Activated B cell treated with CpG ODN at 0.5 μM for 24 hours (primary cell): ENCODE measurements at places on chromosomes 12 and 14. TPM values are rescaled to one million over a fixed set of nuclear protein-coding genes. Genes with fewer than 3 reads are reported as not detected.
A peak's percentile ranks its signal among the peaks of the same experiment; 100 is the strongest.

DNA sequence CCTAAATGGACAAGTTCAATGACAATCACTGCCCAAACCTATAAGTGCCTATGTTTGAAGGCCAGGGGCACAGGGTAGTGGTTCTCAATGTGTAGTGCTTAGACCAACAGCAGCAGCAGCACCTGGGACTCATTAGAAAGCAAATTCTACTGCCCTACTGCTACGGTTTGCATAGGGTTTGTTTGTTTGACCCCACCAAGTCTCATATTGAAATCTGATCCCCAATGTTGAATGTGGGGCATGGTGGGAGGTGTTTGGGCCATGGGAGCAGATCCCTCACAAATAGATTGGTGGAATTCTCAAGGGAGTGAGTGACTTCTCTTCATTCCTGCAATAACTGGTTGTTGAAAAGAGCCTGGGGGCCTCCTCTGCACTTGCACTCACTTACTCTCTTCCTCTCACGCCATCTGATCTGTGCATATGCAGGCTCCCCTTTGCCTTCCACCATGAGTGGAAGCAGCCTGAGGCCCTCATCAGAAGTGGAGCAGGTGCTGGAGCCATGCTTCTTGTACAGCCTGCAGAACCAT, 39.5 kb downstream of the PPM1H start:
- H3K36me3 ChIP-seq, result no peaks in the 10 kb centered on the region
- H3K4me1 ChIP-seq, result no peaks in the 10 kb centered on the region
- no peak overlapping the region for H3K27ac ChIP-seq
- H3K4me3 ChIP-seq, result no peak overlapping the region
- no peak for DNase-seq
- no peaks in the 10 kb centered on the region for H3K27me3 ChIP-seq

The TMEM30B gene
- total RNA-seq, result not detected in 2 replicates

GRCh38 chr12:47134005-47134404, 54.2 kb upstream of the AMIGO2 start:
- H3K4me3 ChIP-seq, result no peak overlapping the region
- H3K36me3 ChIP-seq, result peaks cover 9% of the 10 kb centered on the region
- H3K27ac ChIP-seq, result no peak overlapping the region
- no peaks in the 10 kb centered on the region for H3K27me3 ChIP-seq
- H3K4me1 ChIP-seq, result peaks cover 16% of the 10 kb centered on the region
- DNase-seq, result no peak

- no peak overlapping the region for H3K27ac ChIP-seq
- H3K27me3 ChIP-seq, result no peaks in the 10 kb centered on the region
- H3K36me3 ChIP-seq, result no peaks in the 10 kb centered on the region
- no peaks in the 10 kb centered on the region for H3K4me1 ChIP-seq
These were observed 19.7 kb upstream of the NR1H4 start for GRCh38 chr12:100453951-100454350.

- H3K27ac ChIP-seq, result no peak overlapping the region
- H3K4me1 ChIP-seq, result peaks cover 32% of the 10 kb centered on the region
- H3K27me3 ChIP-seq, result no peaks in the 10 kb centered on the region
- H3K36me3 ChIP-seq, result peaks cover 16% of the 10 kb centered on the region
- no peak for DNase-seq
These were observed 6.9 kb downstream of the GALNT4 start for GRCh38 chr12:89517720-89518119.

GRCh38 chr14:75487155-75487671, 35.1 kb upstream of the BATF start:
- peaks cover 22% of the 10 kb centered on the region for H3K4me1 ChIP-seq
- H3K27ac ChIP-seq, result peak overlapping the region; percentile 42
- no peak for DNase-seq
- H3K27me3 ChIP-seq, result no peaks in the 10 kb centered on the region
- no peaks in the 10 kb centered on the region for H3K36me3 ChIP-seq

The ING4 gene
- 31.6 and 39.2 TPM in 2 replicates for total RNA-seq

The DIABLO gene
- total RNA-seq, result 39.8 and 51.3 TPM in 2 replicates

The PKP2 gene
- not detected in 2 replicates for total RNA-seq

GRCh38 chr12:69442894-69443293, 27.3 kb upstream of the FRS2 start:
- H3K4me3 ChIP-seq, result no peak overlapping the region
- DNase-seq, result no peak
- H3K4me1 ChIP-seq, result no peaks in the 10 kb centered on the region
- H3K27ac ChIP-seq, result no peak overlapping the region
- no peaks in the 10 kb centered on the region for H3K27me3 ChIP-seq

- peak; percentile 92 for DNase-seq
- H3K27me3 ChIP-seq, result peaks cover 2% of the 10 kb centered on the region
- peaks cover 34% of the 10 kb centered on the region for H3K4me1 ChIP-seq
- H3K36me3 ChIP-seq, result peaks cover 15% of the 10 kb centered on the region
- peak within 1 kb of the TSS; percentile 91 for H3K27ac ChIP-seq
These were observed at the start of gene BLOC1S1 for GRCh38 chr12:55715833-55716581. TSS of gene BLOC1S1 (plus strand) at chr12:55716046. CDS start at chr12:55716052, 6 bp downstream.

DNA sequence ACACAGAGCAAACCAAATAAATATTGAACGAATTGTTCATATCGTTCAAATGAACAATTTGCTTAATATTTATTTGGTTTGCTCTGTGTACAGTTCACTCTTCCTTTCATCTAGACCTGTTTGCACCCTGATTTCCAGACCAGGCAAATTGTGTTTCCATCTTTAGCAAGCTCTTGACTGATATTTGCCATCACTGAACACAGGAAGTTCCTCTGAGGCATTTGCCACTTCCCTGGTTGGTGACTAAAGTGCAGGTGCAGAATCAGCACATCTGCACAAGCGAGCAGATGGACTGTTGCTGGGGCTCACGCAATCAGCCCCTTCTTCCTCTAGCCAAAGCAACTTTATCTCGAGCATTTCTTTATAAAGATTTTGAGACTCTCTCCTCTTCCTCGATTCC, 112.9 kb downstream of the DAAM1 start:
- H3K4me3 ChIP-seq, result peak overlapping the region; percentile 45
- no peak for DNase-seq
- no peaks in the 10 kb centered on the region for H3K27me3 ChIP-seq
- H3K36me3 ChIP-seq, result no peaks in the 10 kb centered on the region

The LALBA gene
- total RNA-seq, result not detected in 2 replicates

The RTL1 gene
- not detected in 2 replicates for total RNA-seq

The GRIN2B gene
- total RNA-seq, result under 0.01 TPM in 1 of 2 replicates, not detected in the other

DNA sequence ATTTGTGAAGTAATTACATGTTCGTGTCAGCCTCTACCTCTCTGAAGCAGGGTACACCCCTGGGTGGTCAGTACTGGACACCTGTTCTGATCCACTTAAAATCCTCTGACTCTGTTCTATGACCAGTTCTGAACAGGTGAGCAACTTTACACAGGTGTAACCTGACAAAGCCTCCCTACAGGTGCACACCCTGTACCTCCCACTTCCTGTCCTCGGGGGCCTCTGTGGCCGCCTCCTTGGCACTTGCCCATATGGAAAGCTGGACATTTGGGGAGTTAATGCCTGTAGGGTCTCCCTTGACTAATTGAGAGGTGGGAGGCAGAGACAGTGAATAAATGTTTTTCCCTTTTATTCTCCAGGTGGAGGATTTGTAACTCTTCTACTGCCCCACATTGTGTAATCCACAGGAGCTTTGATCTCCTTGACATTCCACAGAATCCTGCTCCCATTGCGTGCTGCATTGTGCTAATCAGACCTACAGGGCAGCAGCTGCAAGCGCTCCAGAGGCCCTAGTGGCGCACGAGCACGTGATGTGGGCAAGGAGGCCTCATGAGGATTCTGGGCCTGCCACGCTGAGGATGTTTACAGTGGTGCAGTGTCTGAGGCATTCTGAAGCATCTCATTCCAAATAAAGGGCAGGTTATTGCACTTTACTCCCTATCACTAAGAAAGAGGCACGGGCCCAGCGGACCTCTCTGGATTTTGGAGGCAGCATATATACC, 45.8 kb upstream of the BATF start:
- no peak overlapping the region for H3K4me3 ChIP-seq
- H3K4me1 ChIP-seq, result peaks cover 34% of the 10 kb centered on the region
- H3K27ac ChIP-seq, result peak overlapping the region; percentile 24
- H3K27me3 ChIP-seq, result no peaks in the 10 kb centered on the region

The KRT6C gene
- total RNA-seq, result not detected in 2 replicates

DNA sequence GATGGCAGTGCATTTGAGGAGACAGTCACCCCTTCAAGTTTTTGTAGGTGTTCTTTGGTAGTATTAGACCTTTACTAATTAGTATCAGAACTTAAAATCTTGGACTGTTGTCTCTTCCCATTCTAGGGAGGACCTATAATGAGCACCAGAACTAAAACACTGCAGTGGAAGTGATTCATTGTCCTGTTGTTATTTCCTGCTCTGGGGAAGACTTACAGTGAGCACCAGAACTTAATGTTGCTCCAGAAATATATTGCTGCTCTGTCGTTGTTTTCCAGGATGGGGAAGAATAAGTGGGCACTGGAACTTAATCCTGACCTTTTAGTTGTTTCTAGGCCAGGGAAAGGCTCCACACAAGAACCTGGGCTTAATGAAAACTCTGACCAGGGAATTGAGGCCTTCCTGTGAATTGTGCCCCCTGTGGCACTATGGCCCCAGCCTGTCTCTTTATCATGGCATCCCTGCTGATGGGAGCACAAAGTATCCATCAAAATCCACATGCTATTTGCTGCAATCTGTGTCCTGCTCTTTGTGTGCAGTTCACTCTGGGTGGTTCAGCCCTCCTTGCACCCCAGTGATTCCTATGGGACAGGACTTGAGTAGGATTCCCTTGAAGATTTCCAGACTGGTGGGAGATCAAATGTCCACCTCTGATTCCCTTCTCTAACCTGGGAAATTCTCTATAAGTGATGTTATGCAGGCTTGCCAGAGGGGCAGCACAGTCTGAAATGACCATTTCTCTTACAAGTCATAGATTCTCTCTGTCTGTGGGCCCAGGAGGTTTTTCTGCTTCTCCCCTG, 175.8 kb downstream of the PAWR start:
- no peak overlapping the region for H3K4me3 ChIP-seq
- H3K27ac ChIP-seq, result no peak overlapping the region
- DNase-seq, result no peak
- H3K4me1 ChIP-seq, result no peaks in the 10 kb centered on the region
- no peaks in the 10 kb centered on the region for H3K27me3 ChIP-seq
- peaks cover 2% of the 10 kb centered on the region for H3K36me3 ChIP-seq

GRCh38 chr14:67881225-67881624, 61.6 kb downstream of the RAD51B start:
- no peak overlapping the region for H3K27ac ChIP-seq
- no peak overlapping the region for H3K4me3 ChIP-seq
- no peaks in the 10 kb centered on the region for H3K27me3 ChIP-seq
- no peak for DNase-seq
- peaks cover 1% of the 10 kb centered on the region for H3K36me3 ChIP-seq
- H3K4me1 ChIP-seq, result peaks cover 4% of the 10 kb centered on the region

DNA sequence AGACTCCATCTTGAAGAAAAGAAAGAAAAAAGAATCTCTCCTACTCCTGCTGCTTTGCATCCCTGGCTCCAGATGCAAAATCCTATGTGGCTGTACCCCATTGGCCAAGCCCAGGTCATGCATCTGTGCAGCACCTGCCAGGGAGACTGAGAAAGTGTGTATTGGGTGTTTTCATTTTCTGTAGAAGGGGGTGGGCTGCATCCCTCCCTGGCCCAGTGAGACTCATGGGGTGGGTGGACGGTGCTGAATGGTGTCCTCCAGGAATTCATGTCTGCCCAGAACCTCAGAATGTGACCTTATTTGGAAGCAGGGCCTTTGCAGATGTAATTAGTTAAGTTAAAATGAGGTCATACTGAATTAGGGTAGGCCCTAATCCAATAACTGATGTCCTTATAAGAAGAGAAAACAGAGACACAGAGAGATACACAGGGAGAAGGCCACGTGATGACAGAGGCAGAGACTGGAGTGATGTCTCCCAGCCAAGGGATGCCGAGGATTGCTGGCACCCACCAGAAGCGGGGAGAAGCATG, 23.2 kb downstream of the MOAP1 start:
- no peaks in the 10 kb centered on the region for H3K4me1 ChIP-seq
- H3K4me3 ChIP-seq, result no peak overlapping the region
- no peak for DNase-seq

DNA sequence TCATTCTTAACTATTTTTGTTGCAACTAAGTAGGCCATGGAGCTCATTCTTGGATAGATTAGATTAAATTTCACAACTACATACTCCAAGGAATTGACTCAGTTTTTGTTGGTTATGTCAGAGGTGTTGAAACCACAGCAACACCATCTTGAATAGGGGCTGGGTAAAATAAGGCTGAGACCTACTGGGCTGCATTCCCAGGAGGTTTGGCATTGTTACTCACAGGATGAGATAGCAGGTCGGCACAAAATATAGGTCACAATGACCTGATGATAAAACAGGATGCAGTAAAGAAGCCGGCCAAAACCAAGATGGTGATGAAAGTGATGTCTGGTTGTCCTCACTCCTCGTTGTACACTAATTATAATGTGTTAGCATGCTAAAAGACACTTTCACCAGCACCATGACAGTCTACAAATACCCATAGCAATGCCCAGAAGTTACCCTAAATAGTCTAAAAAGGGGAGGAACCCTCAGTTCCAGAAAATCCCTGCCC, 20.9 kb downstream of the DMAC2L start:
- no peak for DNase-seq
- H3K27me3 ChIP-seq, result no peaks in the 10 kb centered on the region
- no peak overlapping the region for H3K27ac ChIP-seq
- peaks cover 14% of the 10 kb centered on the region for H3K4me1 ChIP-seq
- H3K4me3 ChIP-seq, result no peak overlapping the region
- H3K36me3 ChIP-seq, result peaks cover 45% of the 10 kb centered on the region

GRCh38 chr12:93989949-93990348, 158.4 kb upstream of the PLXNC1 start:
- no peak overlapping the region for H3K4me3 ChIP-seq
- peaks cover 7% of the 10 kb centered on the region for H3K27me3 ChIP-seq
- no peaks in the 10 kb centered on the region for H3K36me3 ChIP-seq
- no peak for DNase-seq
- H3K4me1 ChIP-seq, result no peaks in the 10 kb centered on the region

- peaks cover 16% of the 10 kb centered on the region for H3K4me1 ChIP-seq
- no peak for DNase-seq
- H3K36me3 ChIP-seq, result peaks cover 2% of the 10 kb centered on the region
These were observed 44.7 kb downstream of the NOC4L start for GRCh38 chr12:132188916-132189325.

The TOGARAM1 gene
- 12.7 and 16.9 TPM in 2 replicates for total RNA-seq

DNA sequence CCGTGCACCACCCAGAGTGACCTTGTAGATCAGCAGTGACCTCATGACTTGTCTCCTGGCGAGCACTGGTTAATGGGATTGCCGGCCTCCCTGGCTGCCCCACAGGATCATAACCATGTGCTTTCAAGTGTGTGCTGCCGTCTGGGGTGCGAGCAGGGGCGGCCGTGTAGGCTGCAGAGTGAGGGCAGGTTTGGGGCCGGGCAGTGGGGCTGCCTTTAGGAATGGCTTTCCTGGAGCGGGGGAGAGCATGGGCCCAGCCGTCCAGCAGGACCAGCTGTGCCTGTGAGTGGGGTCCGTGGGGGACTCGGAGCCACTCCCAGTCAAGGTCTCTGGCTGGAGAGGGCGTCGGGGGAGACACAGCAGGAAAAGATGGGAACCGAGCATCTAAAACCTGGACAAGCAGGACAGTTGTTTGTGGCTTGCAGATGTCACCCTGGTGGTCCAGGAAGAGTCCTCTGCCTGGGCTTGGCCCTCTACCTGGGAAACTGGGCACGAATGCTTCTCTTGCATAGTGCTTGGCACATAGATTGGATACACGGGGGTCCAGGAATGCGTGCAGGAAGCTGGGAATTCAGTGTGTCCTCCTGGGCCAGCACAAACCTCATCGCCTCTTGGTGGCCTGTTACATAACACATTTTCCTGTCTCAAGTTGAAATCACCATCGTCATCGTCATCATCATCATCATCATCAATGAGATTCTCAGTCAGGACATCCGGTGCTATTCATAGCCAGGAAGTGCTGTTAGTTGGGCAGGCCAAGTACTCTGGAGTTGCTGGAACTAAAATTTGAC, 96.0 kb downstream of the ADGRD1 start:
- H3K4me3 ChIP-seq, result no peak overlapping the region
- no peaks in the 10 kb centered on the region for H3K36me3 ChIP-seq
- peaks cover 12% of the 10 kb centered on the region for H3K4me1 ChIP-seq
- H3K27ac ChIP-seq, result no peak overlapping the region
- peaks cover 6% of the 10 kb centered on the region for H3K27me3 ChIP-seq
